CD4-positive, alpha-beta memory T cell (primary cell): ENCODE measurements at places on chromosomes 1 and 21. TPM values are rescaled to one million over a fixed set of nuclear protein-coding genes. Genes with fewer than 3 reads are reported as not detected.

- DNase-seq: no peak
Observed at GRCh38 chr21:24223624-24224023, 1383.7 kb downstream of the MRPL39 start.

- DNase-seq: no peak
Observed at GRCh38 chr1:87224201-87224600, 104.5 kb upstream of the LMO4 start.

DNA sequence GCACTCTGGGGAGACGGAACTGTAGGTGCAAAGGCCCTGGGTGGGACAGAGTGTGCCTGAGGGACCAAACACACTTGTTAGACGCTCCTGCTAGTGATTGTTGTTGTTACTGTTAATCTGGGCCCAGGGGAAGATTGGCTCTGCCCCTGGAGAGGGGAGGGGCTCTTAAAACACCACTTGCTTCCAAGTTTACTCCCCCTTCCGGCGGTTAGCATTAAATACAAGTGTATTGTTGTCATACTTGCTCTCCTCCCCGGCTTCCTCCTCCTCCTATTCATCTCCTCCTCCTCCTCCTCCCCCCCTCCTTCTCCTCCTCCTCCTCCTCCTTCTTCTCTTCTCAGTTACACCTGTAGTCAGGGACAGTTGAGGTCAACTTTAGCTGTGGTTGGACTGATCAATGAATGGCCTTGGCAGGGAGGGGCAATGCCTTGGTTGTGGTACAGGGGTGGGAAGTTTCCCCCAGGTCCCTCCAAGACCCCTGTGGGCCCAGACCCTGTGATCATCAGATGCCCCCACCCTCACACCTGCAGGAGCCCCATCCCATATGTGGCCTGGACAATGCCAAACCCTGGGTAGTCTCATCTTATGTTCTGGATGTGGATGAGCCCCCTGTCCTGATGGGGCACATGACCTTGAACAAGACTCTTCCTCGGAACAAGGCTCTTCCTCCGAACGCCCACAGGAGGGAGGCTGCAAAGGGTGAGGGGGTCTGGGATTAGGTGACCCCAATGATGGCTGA lies 217.3 kb downstream of the PTPRU start:
- no peak for DNase-seq

DNA sequence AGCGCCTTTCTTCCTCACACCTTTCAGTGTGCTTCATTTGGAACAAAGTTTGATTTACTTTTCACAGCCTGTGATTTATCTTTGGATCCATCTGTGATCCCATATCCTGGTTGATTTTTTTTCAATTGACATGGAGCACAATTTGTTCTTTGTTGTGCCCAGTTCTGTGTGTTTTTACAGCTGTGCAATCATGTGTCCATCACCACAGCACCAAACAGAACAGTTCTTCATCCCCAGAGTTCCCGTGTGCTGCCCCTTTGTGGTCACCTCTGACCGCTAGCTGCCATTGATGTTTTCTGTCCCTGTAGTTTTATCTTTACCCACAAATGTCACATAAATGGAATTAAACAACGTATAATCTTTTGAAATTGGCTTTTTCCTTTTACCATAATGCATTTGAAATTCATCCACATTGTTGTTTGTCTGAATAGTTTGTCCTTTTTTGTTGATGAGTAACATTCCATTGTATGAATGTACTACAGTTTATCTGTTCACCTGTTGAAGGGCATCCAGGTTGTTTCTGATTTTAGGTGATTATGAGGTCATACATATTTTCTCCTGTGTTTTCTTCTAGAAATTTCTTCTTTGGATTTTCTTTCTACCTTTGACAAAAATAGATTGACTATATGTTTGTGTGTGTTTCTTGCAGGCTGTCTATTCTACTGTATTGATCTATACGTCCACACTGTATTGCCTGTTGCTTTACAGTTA lies 17.4 kb downstream of the MIGA1 start:
- DNase-seq: no peak

GRCh38 chr1:178912597-178912996 lies 41.7 kb upstream of the ANGPTL1 start:
- DNase-seq: no peak

DNAJB4 gene
- 18.3 TPM for total RNA-seq

LCE2A gene
- not detected for total RNA-seq
